ENCODE measurements at places on chromosomes 7 and 10.
A peak's percentile ranks its signal among the peaks of the same experiment; 100 is the strongest.

DNA sequence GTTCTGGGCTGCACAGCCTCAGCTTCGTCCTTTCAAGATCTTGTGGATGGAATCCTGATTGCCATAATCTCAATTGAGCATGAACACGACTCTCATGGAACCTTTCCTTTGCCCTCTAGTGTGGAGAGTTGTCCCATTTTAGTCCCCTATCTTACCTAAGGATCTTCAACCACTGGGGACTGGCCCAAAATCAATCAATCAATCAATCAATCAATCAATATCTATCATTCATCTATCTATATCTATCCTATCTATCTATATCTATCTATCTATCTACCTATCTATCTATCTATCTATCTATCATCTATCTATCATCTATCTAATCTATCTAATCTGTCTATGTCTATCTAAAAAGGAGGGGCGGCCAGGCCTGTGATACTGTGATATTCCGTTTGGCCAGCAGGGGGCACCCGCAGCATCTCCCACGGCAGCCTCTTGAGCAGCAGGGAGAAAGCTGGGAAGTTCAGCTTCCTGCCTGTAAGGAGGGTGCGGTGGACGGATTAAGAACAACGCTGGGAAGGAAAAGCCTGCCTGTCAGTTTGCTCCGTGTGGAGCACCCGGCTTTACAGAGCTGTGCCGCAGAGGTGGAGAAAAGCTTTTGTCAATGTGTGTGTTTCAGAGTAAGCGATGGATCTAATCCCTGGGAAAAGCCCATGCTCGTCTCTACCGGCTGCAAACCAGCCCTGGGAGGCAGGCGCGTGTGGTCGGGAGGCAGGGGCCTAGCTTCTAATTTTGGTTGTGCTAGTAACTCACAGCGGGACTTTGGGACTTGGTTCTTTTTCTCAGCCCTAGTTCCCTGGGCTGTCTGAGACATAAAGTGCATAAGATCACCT, 124.9 kb downstream of the SH2D4B start:
- DNase-seq, result peak; percentile 55

DNA sequence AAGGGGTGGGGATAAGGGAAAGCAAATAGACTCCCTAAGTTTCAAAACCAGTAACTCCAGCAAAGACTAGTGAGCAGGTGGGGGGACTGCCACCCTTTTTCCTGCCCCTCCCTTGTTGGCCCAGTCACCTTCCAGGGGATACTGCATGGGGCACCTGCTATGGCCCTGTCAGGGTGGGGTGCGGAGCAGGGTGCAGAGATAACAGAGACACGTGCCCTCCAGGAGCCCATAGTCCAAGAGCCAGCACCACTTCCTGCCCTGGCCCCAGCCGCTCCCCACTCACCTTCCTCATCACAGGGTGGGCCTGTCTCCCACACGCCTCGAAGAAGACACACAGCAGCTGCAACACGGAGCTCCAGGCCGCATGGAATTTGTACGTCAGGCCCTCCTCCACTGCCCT, 20.6 kb downstream of the RRP12 start:
- no peak for DNase-seq

DNA sequence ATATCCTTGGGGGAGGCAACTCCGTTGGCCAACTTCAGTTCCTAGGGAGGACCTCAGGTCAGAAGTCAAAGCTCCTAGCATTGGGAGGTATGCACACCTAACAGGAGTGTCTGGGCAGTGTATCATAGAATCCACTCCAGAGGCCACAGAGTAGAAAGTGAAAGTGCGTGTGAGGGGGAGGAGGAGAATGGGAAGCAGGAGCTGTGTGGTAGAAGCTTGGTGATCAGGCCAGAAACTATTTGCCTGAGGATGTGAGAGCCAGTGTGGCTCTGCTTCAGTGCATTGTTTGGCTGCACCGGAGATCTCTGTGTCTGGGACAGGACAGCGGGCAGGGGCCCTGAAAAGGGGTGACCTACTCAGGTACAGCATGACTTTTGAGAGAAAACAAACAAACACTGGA, 557.4 kb upstream of the VSTM2A start:
- DNase-seq, result no peak

GRCh38 chr10:86067436-86068050, 299.1 kb downstream of the GRID1 start:
- no peak for DNase-seq

DNA sequence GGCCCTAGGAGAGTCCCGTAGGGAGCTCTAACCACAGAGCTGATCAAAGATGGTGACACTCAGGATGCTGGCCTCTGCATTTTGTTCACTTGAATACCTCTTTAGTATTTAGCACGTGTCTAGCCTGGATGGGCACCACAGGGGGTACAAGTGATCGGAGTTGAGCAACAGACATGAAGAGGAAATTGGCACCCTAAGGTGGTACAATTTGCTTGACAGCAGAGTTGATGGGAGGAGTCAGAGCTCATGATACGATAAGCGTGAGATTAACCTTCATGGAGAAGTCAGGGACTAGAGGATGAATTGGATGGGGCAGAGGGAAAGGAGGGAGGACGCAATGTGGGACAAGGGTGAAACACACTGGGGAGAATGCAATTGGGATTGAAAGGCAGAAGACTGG, 9.9 kb upstream of the ZNF212 start:
- no peak for DNase-seq

GRCh38 chr10:122910310-122910709, at the start of gene FAM24A:
FAM24A (plus strand) TSS chr10:122910610; CDS start chr10:122911635, 1,025 bp downstream.
- no peak for DNase-seq

GRCh38 chr7:1716263-1717094, 46.4 kb downstream of the ELFN1 start:
- DNase-seq, result no peak

GRCh38 chr10:111479966-111480365, 403.1 kb downstream of the ADRA2A start:
- no peak for DNase-seq

GRCh38 chr7:37820708-37821468, 27.5 kb upstream of the NME8 start:
- no peak for DNase-seq

Measured in CD8-positive, alpha-beta T cell (primary cell).